ENCODE measurements at places on chromosomes 12 and 14.

GRCh38 chr12:17372508-17372907 is 717.5 kb downstream of the RERGL start:
- DNase-seq = no peak

GRCh38 chr12:130425698-130426245 is 88.1 kb downstream of the PIWIL1 start:
- no peak for DNase-seq

- DNase-seq = no peak
These were observed 836.1 kb downstream of the GALC start for GRCh38 chr14:87156878-87157277.

DNA sequence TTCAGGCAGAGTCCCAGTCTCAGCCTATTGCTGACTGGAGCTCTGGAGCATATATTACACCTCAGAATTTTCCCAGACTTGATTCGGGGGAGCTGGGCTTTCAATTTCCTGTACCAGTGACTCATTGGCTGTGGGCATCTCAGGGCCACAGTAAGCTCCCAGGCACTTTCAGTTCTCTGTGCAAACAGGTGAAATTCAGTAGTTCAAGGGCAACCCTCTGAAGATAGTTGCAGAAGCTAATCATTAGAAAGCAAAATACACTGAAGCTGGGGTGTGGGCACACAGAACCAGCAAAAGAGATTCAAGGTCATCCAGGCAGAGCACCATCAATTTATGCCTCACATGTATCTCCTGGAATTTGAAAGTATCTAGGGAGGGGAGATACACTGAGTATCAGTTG is 8.1 kb upstream of the NIN start:
- DNase-seq = no peak

- DNase-seq = no peak
These were observed 45.9 kb downstream of the IFNG start for GRCh38 chr12:68113644-68114043.

DNA sequence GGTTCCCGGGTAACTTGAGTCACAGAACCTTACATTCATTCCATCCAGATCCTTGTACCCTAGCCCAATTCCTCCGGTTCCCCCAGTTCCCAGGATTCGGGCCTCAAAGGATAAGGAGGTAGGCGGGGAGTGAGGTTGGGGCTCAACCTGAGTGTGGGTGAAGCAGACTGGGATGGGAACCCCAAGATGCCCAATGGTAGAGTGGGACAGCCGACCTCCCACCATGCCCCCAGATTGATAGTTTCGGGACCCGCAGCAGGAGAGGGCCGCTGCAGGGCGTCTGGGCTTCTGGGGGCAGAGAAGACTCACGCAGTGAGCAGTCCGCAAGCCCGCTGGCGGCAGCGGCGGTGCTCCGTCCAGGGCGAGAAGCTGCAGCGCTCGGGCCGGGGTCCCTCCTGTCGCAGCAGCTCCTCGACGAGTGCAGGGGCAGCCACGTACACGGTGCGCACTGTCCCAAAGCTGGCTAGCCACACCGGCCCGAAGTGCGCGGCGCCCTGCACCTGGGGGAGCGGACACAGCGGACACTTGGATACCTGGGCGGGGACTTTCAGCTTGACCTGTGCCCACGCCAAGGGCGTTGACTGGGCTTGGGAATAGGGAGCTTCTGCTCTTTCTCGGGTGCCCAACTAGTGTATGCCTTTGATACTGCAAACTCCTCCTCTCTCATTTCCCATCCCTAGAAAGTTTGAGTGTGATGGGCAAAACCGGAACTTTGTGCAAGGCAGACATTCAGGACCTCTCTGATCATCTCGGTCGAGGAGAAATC is 997 bp downstream of the CYP27B1 start:
- peak; percentile 42 for DNase-seq

- no peak for DNase-seq
These were observed 1373.7 kb downstream of the LRFN5 start for GRCh38 chr14:42980419-42980818.

DNA sequence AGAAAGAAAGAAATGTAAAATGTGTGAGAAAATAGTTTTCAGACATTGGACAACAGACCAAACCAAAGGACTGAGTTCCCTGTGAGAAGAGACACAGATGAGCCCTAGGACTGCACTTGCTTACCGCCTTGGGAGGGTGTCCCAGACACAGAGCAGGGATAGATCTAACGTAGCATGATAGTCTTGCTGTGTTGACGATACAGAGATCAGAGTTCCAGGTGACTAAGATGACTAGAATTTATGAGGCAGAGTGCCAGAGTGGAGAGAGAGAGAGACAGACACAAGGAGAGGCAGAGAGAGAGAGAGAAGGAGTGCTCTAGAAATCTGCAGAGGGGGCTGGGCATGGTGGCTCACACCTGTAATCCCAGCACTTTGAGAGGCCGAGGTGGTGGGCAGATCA is 148.2 kb upstream of the LMNTD1 start:
- DNase-seq = no peak

- no peak for DNase-seq
These were observed 307.3 kb downstream of the CEP128 start for GRCh38 chr14:80634106-80634758.

DNA sequence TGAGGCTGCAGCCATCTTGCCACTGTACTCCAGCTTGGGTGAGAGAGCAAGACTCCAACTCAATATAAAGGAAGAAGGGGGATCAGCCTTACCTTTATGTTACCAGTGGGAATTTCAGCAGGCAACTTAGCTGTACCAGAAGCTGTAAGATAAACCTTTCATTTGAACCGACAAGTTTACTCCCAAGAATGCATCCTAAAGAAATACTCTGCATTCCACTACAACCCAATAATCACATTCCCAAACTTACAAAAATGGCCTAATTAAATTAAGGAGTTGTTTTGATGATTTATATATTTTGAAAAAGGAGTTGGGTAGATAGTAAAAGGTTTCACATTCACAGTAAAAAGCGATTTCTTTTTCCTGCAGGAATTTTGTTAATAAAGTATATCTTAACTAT is 241.4 kb downstream of the TTC8 start:
- no peak for DNase-seq

- DNase-seq = no peak
These were observed 7.2 kb upstream of the LMO3 start for GRCh38 chr12:16613199-16613598.

DNA sequence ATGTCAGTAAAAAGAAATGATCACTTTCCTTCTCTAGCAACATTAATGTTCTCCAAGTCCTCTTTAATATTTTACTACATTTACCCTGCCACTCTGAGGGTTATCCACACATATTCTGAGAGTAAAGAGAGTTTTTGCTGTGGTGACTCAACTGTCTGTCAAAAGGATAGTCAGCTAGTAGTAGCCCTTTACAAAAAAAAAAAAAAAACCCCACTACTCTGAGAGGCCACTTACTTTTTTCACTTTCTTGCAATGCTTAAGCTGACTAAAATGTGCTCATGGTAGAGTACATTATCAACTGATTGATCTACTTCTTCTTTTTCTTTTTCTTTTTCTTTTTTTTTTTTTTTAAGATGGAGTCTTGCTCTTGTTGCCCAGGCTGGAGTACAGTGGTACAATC is 27.6 kb upstream of the PPM1A start:
- no peak for DNase-seq

GRCh38 chr12:80162177-80162576 is 62.8 kb downstream of the OTOGL start:
- no peak for DNase-seq

GRCh38 chr12:49955899-49956662 is 5.5 kb downstream of the AQP2 start:
- DNase-seq = no peak

DNA sequence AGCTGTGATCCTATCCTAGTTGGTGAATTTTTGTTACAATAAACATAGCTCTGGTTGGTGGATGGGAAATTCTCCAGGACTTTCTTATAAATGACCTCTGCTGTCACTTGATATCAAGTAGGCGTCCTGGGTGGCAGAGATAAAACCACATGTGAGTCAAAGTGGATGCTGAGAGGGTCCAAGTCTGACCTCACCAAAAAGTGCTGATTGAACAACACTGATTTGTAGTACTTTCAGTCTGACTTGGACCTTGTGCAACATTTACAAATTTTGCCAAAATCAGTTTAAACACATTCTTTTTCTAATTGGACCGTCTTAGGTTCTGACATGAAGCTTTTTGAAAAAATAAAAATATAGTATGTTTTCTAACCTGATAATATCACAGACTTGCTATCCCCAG is 585.6 kb downstream of the GALC start:
- no peak for DNase-seq

GRCh38 chr14:103733651-103734050 is 18.0 kb downstream of the ZFYVE21 start:
- DNase-seq = no peak

- DNase-seq = no peak
These were observed 152.4 kb upstream of the PELI2 start for GRCh38 chr14:55965851-55966250.

DNA sequence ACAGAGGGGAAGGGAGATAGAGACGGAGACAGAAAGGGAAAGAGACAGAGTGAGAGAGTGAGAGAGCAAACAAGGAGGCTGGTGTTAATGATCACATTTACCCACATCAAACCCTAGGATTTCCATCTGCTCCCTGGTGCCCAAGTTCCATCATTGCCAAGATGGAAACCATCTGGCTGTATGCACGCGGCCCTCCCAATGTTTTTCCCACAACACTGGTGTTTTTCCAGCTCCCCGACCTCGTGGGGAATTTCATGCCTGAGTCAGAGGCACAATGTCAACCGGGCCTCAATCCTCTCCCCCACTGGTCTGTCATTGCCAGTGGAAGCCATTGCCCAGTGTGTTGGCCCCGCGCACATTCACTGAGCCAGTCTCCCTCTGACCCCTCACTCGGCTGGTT is 19.9 kb upstream of the BDKRB2 start:
- no peak for DNase-seq

GRCh38 chr12:124726596-124727263 is 136.9 kb downstream of the SCARB1 start:
- DNase-seq = no peak

DNA sequence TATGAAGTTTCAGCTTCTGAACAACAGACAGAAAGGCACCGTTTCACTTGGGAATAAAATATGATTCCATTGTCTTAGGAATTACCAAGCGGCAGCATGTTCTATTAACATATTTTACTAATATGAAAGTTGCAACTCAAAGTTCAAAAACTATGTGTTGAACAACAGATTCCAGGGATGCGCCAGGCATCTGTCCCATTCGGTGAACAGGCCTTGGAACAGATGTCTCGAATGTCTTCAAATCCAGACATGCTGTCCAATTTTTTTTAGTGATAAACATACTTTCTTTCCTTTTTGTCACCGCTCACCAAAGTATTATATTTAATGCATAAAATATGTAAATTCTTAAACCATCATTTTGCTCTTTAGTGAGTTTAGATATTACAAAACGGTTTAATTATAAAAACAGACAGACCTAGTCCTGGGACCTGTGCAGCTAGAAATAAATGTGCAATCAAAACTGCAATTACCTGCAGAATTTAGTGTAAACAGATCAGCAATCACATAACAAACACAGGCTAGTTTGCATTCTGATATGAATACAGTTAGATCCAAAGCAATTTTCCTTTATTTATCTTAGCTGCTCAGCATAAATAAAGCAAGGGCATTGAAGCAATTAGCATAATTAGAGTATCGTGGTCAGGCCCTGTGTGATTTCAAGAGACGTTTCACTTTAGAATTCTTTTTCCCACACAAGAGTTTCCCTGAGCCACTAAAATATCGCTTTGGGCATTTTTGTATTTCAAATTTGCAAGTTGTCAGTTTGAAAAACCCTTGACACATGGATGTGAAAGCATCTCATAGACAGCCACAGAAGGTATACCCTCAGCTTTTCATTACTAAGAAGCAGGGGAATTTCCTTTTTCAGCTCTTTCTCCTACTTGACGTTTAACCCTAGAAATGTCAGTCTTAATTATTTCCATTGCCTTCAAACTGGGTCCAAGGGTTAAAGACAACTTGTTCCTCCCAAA is 420.8 kb downstream of the EGLN3 start:
- no peak for DNase-seq

DNA sequence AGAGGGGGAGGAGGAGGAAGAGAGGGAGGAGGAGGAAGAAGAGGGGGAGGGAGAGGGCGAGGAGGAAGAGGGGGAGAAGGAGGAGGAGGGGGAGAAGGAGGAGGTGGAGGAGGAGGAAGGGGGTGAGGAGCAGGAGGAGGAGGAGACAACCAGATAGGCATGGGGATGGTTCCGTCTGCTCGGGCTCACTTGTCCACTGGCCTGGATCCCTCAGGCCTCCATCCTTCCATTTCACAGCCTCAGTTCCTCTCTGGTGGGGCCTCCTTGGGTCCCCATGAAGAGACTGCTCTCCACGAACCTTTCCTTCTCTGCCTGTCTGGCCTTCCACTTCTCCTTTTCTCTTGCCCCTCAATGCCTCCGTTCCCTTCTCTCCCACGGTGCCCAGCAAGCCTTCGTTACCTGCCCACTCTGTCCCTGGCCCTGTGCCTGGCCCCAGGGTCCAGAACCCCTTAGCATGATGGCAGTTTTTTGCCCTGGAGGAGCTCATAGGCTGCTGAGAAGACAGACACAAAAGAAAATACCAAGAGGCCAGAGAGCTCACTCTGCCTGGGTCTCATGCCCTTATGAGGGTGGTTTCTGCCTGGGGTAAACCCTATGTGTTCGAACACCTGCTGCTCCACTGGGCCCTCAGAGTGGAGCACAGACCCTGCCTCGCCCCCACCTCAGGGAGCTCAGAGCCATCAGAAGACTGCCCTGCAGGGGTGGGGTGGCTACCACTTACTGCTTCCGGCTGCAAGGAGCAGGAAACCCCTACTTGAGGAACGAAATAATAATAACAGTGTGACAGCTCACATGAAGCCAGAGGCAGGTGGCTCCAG is 11.7 kb upstream of the CACNA2D4 start:
- DNase-seq = no peak
